ENCODE measurements at places on chromosomes 3 and 15. TPM values are rescaled to one million over a fixed set of nuclear protein-coding genes. Genes with fewer than 3 reads are reported as not detected.

Gene MTFMT
- total RNA-seq, result 25.3 TPM

Gene TM4SF1
- 10.5 TPM for total RNA-seq

Gene WNT7A
- not detected for total RNA-seq

Gene LTK
- total RNA-seq, result not detected

Gene STRC
- under 0.01 TPM for total RNA-seq

Gene SATB1
- 12.0 TPM for total RNA-seq

Gene SYNPR
- not detected for total RNA-seq

Gene GRIP2
- total RNA-seq, result not detected

Gene DAZL
- total RNA-seq, result not detected

Gene MESP1
- total RNA-seq, result not detected

Gene STRA6
- total RNA-seq, result not detected

Gene CYP8B1
- not detected for total RNA-seq

Gene KCNMB3
- 0.38 TPM for total RNA-seq

Gene CCR8
- total RNA-seq, result not detected

Gene KBTBD12
- total RNA-seq, result not detected

Gene PYGO1
- total RNA-seq, result 5.4 TPM

Gene PLS1
- 0.13 TPM for total RNA-seq

Gene ACY1
- total RNA-seq, result 73.6 TPM

Gene CP
- total RNA-seq, result 0.51 TPM

Gene NAALADL2
- 81.0 TPM for total RNA-seq

Gene COMMD2
- total RNA-seq, result 30.1 TPM

Gene CPNE9
- not detected for total RNA-seq

Gene SLC9C1
- not detected for total RNA-seq

Gene PLCL2
- total RNA-seq, result 3.7 TPM

Gene OSBPL10
- 8.1 TPM for total RNA-seq

Gene PSMA4
- total RNA-seq, result 177 TPM

Gene LIPH
- not detected for total RNA-seq

Gene FETUB
- not detected for total RNA-seq

Gene PRR23E
- not detected for total RNA-seq

Gene ACP3
- total RNA-seq, result 0.51 TPM

Gene CMSS1
- total RNA-seq, result 17.2 TPM
